ENCODE measurements at places on chromosomes 16 and 17.

DNA sequence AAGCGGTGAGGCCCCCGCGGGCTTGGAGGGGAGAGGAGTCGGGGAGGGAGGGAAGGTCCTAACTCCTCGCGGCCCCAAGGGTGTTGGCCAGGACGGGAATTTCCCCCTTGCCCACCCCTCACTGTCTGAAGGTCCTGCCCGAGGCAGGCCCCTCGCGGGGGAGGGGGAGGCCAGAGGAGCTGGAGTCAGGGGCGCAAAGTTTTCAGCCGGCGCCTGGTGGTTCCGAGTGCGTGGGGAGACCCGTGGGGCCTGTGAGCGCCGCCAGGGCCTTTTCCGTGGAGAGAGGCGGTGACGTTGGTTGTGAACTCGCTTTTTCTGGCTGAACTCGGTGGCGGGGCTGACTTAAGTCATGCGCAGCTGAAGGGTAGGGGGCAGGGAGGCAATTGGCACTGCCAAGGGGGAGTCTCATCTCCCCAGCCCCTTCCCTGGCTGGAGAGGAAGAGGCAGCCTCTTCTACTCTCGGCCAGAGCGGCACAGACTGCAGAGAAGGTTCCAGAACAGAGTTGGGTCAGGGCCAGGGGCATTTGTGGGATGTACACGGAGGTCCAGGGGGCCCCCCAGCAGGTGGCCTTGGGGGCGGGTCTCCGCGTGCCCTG is 1.5 kb downstream of the CACNA1H start:
- DNase-seq = no peak

- DNase-seq = no peak
Observed at GRCh38 chr17:77697480-77698400, 260.8 kb upstream of the TNRC6C start.

- no peak for DNase-seq
Observed at GRCh38 chr17:7262935-7263800, 890 bp upstream of the CLDN7 start.

DNA sequence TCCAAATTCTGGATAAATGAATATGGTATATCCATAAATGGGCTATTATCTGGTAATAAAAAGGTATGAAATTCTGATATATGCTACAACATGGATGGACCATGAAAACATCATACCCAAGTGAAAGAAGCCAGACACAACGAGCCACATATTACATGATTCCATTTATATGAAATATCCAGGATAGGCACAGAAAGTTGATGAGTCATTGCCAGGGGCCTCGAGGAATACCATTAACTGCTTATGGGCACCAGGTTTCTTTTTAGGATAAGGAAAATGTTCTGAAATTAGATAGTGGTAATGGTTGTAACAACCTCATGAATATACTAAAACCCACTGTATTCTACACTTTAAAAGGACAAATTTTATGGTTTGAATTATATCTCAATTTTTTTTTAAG is 123.2 kb downstream of the PITPNC1 start:
- no peak for DNase-seq

- DNase-seq = no peak
Observed at GRCh38 chr17:44502598-44503146, 534 bp downstream of the GPATCH8 start.

GRCh38 chr17:81577278-81578000 is 25.3 kb upstream of the FAAP100 start:
- no peak for DNase-seq

DNA sequence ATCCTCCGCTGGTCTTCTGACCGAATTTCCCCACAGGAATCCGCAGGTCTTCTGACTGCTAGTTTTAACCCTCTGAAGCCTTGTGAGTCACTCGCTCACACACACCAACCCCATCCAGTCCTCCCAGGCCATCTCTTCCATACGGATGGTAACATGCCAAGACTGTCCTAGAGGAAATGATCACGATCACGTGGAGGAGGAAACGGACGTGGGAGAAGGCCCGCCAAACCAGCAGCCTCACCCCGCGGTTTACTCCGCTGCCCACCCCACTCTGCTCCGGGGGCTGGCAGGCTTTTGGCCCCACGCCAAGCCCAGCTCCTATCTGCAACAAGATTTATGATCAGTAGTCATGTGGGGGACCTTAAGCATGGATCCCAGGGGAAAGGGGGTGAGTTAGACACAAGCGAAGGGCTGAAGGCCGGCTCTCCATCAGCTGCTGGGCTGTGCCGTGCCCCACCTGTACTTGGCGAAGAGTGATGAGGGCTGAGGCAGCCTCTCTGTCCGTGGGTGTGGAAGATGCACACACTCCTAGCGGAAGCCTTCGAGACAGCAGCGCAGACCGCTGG is 1.5 kb upstream of the FAAP100 start:
- no peak for DNase-seq

DNA sequence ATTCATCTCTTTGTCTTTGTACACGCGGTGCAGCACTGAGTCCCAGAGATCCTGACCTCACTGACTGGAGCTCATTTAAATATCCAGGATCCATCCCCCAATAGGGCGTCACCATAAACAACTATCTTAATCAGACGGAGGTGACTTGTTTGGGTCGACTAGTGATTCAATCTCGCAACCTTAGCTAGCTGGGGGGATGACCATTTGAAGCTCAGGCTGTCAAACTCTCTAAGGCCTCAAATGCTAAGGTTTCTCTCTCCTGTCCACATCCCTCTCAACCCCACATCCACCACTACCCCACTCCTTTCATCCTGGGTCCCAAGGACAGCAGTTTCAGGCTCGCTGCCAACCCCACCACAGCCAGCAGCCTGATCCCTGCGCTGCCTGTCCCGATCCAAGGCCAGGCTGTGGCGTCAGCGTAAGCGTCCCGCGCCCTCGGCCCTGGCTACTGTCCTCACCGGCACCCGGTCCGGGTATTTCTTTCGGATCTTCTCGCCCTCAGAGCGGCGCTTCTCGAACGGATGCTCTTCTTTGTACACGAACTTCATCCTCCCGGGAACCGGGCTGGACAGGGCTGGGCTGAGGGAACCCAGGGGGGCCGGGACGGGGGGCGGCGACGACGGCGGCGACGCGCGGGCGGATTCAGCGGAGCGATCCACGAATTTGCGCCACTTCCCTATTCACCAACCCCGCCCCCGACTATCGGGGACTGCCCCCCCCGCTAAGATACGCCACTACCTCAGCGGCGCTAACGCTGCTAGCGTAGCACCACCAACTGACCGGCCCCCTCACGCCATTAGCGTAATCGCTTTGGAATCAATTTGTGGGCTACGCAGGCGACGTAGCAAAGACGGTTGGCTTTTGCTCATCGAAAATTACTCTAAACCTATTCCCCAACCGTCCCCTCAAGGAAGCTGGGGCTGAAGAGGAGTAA is at the start of gene GABARAP:
Gene GABARAP (minus strand): TSS at position 667 of the 934 bp plus-strand sequence. CDS start 119 bp downstream, at position 548.
- DNase-seq = peak; percentile 81

DNA sequence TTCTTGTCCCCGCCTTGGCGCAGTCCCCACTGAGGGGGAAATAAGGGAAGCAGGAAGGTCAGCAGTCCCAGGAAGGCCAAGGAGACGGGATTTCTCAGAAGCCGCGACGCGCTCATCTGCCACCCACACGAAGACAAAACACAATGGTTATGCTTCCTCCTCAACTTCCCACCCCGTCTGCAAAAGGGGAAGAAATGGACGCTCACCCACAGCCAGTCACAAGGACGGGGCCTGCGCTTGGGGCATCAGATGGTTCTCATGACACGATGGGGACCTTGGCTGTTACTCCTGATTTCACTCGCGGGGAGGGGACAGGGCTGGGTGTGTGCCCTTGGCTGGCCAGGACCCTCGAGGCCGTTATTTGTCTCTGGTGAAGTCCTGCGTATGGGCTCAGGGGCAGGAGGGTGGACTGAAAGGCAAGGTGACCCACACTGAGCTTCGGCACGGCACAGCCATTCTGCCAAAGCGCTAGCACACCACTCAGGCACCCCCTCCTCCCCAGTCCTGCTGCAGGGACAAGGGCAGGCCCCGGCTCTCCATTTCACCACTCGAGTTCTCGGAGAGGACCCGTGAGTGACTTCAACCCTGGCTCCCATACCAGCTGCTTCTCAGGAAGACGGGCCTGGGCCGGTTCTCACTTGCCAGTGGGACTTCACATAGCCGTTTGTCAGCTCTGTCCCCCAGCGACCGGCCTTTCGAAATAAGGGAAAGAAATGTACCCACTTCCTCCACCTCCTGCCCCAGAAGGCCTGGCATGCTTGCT is 84.5 kb downstream of the ABR start:
- DNase-seq = no peak

- DNase-seq = no peak
Observed at GRCh38 chr17:61555127-61555566, 35.9 kb downstream of the NACA2 start.
